Omental fat pad (tissue), 4 donors: ENCODE measurements at places on chromosomes 12 and 14. TPM values are rescaled to one million over a fixed set of nuclear protein-coding genes. Genes with fewer than 3 reads are reported as not detected.

The KRR1 gene
- 28.8 TPM for total RNA-seq

The AKAP6 gene
- 3.8 TPM for total RNA-seq

The TTC6 gene
- total RNA-seq: not detected

The EXOC3L4 gene
- total RNA-seq: 1.3 TPM

The UNC79 gene
- total RNA-seq: 0.19 TPM

The TSPAN9 gene
- total RNA-seq: 30.3 TPM

The FGFR1OP2 gene
- total RNA-seq: 75.7 TPM
